ENCODE measurements at places on chromosomes 6 and 20.

DNA sequence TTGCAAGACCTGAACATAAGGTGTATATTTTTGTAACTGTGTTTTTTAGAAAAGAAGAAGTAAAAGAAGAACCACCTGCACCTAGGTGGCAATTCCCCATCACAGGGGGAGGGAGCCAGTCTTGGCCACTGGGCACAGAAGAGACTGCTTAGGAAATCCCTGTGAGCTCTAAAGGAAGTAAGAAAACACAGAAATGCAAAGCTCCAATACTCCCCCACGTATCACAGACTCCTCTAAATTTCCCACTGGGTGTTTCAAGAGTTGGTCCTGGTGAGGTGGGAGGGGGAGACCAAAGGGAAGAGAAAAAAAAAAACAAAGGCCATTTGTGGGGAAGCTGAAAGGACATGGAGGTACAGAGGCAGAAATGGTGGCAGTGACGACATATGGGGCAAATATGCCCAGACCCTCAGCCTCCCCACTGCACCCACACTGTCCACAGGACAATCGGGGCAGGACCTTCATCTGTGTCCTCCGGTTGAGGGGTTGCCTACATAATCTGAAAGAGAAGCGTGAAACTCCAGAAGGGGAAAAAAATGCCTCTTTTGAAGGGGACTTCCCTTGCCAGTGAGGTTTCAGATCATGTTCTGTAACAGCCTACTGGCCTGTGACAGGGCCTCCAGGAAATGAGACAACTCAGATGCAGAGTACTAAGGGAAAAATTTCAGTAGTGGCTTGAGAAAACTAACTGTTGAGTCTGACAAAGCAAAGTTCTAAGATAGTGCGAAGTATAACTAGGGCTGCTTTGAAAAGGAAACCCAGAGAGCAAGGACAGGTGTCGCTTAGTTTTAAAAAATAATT, 226.2 kb upstream of the MARCKS start:
- DNase-seq: no peak

DNA sequence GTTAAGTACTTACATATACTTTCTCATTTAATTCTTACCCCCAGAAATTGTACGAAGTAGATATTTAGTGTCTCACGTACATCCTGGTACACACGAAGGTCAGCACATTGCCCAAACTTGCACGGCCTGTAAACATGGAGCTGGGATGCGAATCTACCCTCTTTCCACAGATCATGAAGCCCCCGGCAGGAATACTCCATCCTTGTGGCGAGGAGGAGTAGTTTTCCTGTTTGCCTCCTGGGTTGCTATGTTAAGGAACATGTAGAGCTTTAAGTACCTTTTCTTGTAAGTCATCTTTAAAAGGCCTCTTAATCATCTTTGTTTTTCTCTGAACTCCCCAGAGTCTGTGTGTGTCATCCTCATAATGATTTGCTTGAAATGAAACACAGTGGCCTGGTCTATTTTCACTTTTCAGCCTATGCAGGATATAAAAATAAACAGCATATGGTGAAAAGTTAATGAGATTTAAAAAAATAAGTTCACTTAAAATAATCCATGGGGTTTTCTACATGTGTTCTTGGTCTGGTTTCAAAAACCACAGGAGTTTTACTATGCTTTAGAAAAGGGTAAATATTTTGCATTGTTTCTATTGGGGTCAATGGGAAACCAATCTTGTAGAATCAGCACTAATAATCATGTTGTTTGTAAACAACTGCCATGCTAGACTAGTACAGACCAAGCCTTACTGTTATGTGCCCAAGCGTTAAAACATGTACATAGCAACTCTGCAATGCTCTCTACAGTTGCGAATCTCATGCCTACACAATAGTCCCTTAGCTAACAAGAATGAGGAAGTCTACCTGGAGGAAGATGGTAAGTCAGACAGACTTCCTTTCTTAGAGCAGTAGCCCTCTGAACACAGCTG, 9.3 kb upstream of the ARID1B start:
- DNase-seq: no peak

DNA sequence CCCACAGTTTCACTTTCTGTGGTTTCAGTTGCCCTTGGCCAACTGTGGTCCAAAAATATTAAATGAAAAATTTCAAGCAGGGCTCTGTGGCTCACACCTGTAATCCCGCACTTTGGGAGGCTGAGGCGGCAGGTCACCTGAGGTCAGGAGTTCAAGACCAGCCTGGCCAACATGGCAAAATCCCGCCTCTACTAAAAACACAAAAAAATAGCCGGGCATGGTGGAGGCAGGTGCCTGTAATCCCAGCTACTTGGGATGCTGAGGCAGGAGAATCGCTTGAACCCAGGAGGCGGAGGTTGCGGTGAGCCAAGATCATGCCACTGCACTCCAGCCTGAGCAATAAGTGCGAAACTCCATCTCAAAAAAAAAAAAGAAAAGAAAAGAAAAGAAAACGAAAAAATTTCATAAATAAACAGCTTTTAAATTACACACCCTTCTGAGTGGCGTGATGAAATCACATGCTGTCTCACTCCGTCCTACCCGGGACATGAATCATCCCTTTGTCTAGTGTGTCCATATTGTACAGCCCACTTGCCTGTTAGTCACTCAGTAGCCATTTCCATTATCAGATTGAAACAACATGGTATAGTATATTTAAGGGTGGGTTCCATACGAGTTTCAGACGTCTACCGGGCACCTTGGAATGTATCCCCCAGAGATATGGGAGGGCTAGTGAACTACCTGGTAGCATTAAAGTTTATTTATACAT, 11.7 kb downstream of the PTPRK start:
- no peak for DNase-seq

GRCh38 chr6:116387374-116387773, 16.6 kb downstream of the DSE start:
- no peak for DNase-seq

DNA sequence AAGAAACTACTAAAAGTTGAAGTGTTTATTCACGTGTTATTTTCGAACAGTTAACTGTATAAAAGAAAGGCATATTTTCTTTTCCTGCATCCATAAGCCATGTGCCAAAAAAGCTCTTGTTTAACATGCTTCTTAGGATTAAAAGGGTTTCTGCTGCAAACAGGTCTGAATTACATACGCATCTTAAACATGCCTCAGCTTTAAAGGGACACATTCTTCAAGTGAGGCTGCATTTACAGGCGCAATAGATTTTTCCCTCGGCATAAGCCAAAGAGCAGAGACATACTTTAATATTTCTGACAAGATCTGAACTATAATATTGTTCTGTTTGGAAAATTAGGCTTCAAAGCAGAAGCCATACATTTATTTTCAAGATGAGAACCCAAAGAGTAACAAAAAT, 39.4 kb downstream of the PDE7B start:
- no peak for DNase-seq

DNA sequence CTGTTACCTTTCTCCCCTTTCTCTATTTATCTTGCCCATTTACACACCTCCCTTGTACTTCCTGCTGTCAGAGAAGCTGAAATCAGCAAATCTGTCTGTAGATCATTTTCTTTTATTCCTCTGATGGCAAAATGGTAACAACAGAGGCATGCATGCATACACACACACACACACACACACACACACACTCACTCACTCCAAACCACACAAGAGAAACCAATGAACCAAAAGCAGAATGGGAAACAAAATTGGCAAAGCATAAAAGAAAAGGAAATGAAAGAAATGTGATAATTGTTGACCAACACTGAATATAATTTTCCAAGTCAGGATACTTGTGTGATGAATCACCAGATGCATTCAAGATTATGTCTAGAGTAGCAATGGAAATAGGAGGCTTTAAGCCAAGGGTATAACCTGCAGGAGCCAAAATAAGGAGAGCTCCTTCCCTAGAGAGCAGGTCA, 172.4 kb downstream of the PLCB4 start:
- DNase-seq: no peak

DNA sequence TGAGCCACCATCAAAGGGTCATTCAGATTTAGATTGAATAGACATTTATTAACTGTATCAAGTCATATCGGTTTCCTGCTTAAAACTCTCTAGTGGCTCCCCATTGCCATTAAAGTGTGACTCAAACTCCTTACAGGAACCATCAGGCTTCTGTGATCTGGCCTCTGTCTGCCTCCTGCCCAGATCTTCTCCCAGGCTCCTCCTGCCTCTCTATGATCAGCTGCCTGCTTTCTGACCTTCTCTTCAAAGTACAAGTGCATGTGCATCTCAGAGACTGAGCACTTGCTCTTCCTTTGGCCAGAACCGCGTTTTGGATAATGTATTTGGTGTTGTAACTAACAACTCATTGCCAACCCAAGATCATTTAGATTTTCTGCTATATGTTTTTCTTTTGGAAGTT, 52.7 kb downstream of the IL20RA start:
- DNase-seq: no peak

DNA sequence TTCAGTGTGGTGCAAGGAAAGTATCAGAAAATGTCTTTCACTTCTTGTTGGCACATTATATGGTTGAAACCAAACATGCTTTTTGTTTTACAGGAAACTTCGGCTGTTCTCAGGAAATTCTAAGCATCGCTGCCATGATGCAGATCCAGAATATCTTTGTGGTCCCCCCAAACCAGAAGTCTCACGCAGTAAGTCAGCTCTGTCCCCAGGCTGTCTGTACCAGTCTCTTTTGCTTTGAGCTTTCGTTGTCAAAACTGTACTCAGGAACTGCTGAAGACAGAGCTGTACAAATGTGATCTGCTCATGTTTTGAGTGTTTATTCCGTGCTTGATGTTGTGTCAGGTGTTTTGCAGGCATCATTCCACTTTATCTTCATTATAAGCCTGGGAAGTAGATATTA, 59.6 kb downstream of the DHX35 start:
- no peak for DNase-seq

DNA sequence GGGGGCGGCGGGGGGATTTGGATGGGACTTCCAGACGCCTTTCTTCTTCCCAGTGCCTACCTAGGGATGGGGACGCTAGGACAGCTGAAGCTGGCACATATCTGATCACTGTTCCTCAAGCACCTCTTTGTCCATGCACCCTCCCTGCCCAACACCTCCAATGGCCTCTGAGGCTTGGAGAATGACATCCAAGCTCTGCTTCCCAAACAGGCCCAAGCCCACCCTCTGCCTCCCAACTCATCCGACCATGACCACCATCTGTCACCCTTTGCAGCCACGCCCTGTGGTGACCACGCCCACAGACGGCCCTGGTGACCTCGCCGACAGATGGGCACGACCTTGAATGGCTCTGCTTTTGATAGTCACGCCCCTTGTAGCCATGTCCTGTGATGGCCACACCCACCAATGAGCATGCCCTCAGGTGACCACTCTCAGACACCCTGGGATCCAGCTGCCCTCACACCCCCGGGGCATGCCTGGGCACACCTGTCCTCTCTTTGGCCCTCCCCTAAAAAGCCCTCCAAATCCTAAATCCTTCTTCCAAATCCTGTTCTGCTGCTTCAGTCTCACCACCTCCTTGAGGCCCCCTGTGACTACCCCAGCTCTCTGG, 51.0 kb downstream of the SSR1 start:
- no peak for DNase-seq

GRCh38 chr20:4811661-4812181, 90.0 kb downstream of the PRND start:
- DNase-seq: no peak
